ENCODE measurements at places on chromosomes 3 and 15.

DNA sequence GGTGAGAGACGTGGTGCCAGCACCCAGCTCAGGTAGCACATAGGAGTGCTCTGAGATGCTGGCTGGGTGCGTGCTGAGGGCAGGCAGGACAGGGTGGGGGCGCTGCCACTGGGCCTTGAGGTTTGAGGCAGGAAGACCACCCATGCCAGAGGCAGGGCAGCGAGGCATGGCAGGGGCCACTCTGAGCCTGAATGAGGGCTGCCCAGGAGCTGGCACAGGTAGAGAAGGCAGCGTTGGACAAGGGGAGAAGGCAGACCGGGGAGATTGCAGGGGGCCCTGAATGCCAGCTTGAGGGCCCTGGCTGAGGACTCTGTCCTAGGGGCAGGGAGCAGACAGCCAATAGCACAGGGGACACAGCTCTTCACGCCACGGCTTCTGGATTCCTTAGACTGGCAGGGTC lies 50.2 kb downstream of the ADAMTS7 start:
- no peak for DNase-seq

GRCh38 chr15:25242957-25243799 lies 195.6 kb downstream of the UBE3A start:
- no peak for DNase-seq

DNA sequence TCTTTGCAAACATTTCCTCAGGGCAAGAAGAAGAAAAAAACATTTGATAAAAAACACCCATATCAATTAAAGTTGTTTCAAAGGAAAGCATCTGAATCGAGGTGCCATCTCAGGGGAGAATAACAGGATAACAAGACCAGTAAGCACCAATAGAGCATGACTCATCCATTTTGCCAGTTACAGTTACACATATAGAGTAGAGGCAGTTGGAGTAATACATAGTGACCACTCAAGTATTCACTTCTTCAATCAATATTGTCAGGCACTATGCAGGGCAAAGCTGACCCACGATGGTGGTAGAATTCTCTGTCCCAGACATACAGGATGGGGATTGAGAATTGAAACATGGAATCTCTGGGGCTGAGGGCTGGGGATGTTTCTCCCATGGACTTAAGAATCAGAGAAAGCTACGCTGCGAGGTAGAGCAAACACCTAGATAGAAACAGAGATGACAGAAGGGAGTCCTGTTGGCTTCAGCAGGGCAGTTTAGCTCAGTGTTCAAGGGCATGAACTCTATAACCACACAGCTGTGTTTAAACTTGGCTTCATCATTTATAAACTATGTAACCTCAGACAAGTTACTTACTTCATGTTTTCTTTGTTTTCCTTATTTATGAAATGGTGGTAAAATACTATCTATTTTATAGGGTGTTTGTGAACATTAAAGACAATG lies 186.4 kb upstream of the NANOGP8 start:
- DNase-seq = peak; percentile 36

DNA sequence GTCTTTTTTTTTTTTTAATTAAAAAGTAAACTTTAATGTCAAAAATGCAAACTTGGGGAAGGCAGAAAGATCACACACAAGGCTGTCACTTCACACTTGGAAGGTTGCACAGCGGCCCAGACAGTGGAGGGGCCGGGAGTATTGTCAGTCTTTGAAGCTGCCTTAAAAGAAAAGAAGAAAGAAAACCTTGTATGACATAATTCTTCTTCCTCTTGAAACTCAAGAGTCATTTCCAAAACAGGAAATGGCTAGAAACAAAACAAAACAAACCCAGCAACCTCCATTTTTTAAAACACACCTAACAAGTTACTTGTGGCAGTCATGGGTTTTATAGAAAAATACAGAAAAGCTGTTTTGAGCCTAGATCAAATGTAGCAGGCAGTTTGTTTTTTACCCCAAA lies 68.1 kb upstream of the MAGI1 start:
- DNase-seq = no peak

GRCh38 chr3:154149286-154149685 lies 28.1 kb downstream of the ARHGEF26 start:
- no peak for DNase-seq

DNA sequence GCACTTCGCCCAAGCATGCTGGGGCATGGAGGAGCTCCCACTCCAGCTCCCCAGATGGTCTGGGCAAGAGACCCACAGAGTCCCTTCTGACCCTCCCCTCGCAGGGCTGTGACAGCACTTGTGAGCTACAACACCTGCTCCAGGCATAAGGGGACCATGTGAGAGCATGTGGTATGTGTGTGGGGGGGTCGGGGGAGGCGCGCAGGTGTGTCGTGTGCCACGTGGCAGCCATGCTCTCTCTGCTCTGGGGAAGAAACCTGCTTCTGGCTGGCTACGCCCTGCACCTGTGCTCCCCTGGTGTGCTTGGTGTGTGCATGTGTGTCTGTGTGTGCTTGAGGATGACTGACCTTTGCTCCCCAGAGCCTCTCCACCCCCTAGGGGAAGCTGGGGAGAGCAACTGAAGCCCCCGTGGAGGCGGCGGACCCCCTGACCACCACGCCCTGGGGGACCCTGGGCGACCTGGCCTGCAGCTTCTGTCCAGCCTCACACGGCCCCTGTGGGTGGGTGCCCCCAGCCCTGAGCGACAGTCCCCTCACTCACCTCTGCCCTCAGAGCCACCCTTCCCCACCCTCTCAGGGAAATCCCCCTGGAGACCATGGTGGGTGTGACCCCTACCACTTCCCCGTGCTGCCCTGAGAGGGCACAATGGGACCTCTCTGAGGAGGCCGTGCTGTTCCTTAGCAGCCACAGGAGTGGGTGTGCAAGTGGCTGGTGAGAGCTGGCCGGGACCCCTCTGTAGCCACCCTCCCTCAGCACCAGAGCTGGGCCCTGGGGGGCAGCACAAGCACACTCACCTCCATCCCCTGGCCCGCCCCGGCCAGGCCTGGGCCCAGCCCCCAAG lies 16.6 kb upstream of the SEC13 start:
- no peak for DNase-seq

- DNase-seq = no peak
Measured at GRCh38 chr3:113660458-113660857, 36.0 kb downstream of the USF3 start.

Measured in EH (cell line).